Hypothalamus (tissue), 51 donors: ENCODE measurements at places on chromosomes 1 and 21.

DNA sequence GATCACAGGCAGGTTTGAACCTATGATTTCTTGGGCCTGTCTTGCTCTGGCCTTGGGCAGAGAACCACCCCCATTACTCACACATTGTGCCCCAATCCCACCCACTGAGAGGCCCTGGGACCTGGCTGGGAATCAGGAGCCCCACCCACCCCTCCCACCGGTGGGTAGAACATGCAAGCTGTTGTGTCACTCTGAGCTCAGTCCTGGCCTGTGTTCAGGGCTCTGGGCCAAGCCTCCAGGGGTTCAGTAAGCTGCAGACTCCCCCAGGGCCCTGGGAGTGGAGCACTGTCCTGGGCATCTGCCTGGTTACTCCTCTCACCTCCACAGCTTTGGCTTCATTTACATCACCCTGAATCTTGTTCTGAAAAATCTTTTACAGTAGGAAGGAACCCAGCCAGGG is 270.5 kb downstream of the RRAGC start:
- DNase-seq = no peak

- DNase-seq = no peak
Measured at GRCh38 chr1:153942766-153943549, 3.6 kb downstream of the DENND4B start.

- no peak for DNase-seq
Measured at GRCh38 chr1:163730411-163730821, 408.7 kb downstream of the NUF2 start.

DNA sequence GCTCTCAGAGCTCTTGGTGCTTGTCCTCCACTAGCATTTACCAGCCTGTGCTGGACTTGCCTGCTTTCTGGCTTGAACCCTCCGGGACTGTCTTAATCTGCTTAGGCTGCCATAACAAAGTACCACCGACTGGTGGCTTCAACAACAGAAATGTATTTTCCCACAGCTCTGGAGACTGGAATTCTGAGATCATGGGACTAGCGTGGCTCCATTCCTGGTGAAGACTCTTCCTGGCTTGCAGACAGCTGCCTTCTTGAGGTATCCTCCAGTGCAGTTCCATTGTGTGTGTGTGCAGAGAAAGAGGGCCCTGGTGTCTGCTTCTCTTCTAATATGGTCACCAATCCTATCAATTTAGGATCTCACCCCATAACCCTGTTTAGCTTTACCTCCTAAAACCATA is 22.0 kb upstream of the RCAN1 start:
- no peak for DNase-seq

- DNase-seq = peak; percentile 44
Measured at GRCh38 chr21:26842974-26843932, 2.0 kb downstream of the ADAMTS1 start.

DNA sequence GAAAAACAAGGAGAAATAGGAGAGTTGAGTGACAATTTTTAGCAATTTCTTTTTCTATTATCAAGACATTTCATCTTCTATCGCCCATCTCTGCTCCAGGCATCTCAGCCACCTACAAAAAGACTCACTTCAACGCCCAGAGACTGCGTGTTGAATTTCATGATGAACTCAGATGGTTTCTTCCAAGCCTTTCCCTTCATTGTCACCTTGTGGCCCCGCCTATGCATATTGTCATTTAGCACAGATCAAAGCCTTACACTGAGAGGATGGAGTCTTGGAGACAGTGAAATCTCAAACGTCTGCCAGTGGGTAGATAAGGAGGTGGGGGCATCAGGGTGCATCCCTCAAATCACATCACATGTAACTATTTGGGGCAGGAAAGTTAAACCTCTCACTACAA is 319.4 kb downstream of the SIPA1L2 start:
- DNase-seq = no peak

GRCh38 chr1:89884718-89885596 is 64.1 kb downstream of the LRRC8D start:
- DNase-seq = no peak

GRCh38 chr1:171910786-171911185 is 69.5 kb downstream of the DNM3 start:
- no peak for DNase-seq

DNA sequence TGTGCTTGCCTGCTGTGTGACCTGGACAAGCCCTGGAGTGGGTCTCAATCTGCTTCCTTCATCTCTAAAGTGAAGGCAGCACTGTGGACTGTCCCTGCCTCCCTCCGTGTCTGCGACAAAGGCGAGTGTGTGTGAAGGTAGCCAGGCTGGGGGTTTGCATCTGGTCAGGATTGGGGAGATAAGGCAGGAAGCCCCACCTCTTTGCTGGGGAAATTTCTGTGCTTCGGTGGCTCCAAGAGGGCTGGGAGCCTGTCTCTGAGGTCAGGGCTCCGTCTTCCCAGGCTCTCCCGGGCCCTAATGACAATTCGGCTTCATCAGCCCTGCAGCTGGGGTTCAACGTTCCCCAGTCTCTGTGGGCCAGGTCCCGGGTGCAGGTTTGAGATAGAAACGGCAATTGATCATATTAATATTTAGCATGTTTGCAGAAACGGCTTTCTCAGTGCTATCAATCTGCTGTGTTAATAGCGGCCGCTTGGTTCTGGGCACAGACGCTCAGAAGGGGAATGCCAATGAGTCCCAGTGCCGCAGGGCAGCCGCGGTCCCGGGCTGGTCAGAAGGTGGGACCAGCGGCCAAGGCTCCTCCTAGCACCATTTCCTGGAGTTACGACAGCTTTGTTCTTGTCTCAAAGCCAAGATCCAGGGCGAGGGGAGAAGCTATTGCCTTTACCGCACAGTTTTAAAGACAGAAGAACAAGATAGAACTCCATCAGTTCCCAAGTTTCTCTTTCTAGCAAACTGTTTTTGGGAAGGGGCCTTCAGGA is 105.7 kb downstream of the PRDM16 start:
- DNase-seq = peak; percentile 62

DNA sequence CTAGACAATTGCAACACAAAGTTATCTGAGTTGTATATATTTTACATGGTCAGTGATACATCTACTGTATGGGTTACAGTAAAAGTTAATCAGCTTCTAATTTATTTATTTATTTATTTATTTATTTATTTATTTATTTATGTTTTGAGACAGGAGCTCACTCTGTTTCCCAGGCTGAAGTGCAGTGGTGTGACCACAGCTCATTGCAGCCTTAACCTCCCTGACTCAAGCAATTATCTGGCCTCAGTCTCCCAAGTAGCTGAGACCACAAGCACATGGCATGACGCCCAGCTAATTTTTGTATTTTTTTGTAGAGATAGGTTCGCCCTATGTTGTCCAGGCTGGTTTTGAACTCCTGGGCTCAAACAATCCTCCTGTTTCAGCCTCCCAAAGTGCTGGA is 241.6 kb downstream of the PTPRC start:
- DNase-seq = no peak

DNA sequence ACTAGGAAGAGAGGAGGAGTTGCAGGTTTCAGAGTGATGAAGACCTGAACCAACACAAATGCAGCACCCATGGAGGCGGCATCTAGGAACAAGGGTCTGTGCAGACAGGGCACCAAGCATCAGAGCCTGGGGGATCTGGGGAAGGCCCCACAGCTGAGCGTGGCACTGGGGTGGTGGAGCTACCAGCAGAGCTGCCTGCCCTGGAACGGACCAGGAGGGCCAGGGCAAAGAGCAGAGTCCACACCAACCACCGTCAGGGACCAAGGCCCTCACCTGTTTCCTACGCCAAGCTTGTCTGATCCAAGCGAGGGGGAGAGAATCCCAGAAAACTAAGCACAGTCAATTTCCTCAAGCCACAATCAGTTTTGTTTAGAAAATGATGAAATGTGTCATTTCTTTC is 79.0 kb upstream of the SYT6 start:
- no peak for DNase-seq

DNA sequence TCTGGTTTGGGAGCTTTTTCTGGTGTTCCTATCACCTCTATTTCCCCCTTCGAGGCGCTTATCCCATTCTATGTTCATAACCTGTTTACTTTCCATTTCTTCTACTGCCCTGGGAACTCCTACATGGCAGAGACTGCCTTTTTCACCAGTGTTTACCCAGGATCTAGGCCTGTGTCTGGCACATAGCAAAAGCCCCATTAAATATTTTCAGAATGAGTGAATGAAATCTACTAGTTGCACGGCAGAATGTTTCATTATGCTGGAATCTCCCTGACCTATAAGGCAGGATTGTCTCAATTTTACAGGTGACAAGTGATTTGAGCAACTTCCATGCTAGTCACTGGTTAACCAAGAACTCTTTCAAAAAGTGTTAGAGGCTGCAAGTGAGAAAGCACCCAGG is 70.1 kb downstream of the PGM1 start:
- DNase-seq = no peak

DNA sequence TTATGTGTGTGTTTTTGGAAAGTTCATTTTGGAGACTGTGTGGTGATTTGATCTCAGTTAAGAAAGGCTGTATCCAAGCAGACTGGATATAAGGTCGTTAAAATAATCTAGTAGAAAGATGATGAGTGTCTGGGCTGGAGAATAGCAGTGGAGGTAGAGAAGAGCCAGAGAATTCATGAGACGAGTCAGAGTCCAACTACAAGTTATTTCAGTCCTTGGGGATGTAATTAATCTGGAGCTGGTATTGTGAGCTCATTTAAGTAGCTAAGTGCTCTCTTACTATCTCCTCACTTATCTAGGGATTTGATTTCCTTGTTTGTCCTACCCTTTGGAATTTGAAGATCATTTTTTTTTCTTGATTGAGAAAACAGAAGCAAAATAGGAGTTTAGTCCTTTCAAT is 1219.0 kb upstream of the ADGRL4 start:
- no peak for DNase-seq

DNA sequence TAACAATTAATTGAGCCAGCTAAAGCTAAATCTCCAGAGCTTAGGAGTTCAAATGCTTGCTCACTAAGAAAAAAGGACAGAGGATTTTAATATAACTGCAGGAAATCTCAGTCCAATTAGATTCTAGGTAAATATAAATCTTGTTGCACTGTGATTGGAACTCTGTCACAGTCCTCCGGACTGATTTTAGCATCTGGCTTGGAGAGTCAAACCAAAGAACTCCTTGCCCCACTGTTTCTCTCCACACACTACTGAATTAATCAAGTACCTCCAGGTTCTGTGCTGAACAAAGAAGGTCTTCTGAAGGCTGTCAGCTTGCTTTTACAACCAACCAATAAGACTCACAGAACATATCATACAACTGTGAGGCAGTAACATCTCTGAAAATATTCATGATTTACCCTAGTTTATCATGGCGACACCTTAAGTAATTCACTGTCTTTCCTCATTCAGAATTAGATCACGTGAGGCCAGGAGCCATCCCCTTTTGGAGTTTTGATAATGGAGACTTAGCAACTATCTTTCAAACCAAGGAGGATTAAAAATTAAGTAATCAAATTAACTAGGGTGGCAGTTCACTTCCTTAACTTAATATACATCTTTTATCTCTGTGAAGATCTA is 176.0 kb downstream of the RERE start:
- no peak for DNase-seq

- DNase-seq = no peak
Measured at GRCh38 chr1:240831191-240831631, 219.3 kb upstream of the GREM2 start.

DNA sequence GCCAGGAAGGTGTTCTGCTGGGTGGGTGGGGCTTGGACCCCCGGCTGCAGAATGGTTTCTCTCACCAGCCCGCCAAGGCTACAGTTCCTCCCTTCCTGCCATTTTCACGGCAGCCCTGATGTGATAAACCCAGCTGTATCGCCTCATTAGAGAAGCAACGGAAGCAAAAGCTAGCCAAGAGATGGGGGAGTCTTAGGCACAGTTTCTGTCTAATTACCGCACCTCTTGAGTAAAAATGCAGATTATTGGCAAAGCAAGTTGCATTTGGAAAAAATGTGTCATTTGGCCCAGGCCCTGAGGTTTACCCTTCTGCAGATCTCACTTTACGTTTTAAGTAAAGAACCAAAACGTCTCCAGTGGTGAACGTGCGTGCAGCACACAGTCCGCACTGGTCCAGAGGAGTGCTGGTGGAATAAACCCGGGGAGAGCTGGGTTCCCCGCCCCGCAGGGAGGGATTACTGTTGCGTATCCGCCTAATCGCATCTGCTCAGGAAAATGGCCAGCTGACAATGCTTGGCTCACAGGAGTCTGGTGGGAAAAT is 109.9 kb downstream of the GALNT2 start:
- DNase-seq = peak; percentile 58

GRCh38 chr1:41799723-41800122 is 119.0 kb downstream of the HIVEP3 start:
- DNase-seq = no peak

DNA sequence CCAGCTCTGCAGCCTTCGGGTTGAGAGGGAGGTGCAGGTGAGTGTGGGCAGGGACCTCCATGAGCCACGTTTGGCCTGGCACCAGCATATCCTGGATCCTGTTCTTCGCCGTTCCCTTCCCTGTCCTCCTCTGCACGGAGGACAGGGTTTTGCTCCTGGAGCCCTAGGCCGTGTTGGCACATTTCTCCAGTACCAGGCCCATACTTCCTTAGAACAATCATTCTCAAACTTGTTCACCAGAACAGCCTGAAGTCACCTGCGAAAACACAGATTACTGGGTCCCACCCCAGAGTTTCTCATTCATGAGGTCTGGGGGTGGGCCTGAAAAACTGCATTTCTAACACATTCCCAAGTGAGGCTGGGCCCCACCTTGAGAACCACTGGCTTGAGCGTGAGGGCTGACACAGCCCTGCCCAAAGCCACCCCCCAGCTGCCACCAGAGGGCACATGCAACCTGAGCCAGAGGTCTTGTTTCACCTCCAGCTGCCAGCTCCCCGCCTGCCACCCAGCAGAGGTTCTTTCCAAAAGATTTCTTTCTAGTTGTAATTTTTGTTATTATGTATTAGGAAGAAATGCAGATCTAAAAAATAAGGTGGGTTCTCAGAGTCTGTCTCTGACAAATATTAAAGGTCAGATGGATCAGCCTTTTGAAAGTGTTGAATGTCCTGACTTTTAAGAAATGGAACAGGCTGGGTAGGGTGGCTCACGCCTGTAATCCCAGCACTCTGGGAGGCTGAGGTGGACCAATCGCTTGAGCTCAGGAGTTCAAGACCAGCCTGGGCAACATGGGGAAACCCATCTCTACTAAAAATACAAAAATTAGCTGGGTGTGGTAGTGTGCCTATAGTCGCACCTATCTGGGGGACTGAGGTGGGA is 39.6 kb upstream of the LDLRAP1 start:
- DNase-seq = no peak

- no peak for DNase-seq
Measured at GRCh38 chr1:185367218-185367617, 50.2 kb upstream of the IVNS1ABP start.

- no peak for DNase-seq
Measured at GRCh38 chr1:244349581-244350001, 102.1 kb downstream of the ADSS2 start.

DNA sequence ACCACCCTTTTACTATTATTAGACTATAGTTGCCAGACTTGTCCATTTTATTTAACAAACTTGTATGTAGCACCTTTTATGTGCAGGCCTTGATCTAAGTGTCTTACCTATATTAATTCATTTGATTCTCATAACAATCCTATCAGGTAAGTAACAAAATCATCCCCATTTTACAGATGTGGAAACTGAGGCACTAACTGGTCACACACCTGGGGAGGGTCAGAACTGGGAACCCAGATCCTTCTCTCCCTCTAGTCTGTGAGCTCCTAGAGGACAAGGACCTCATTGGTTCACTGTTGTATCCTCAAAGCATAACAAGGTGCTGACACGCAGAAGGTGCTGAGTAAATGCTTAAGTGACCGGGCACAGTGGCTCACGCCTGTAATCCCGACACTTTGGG is 14.9 kb downstream of the FBXO2 start:
- no peak for DNase-seq

GRCh38 chr1:234934611-234935033 is 194.0 kb downstream of the TOMM20 start:
- DNase-seq = no peak

- DNase-seq = no peak
Measured at GRCh38 chr1:176033474-176033873, 173.6 kb downstream of the COP1 start.
